ENCODE measurements at places on chromosomes 2 and 18. TPM values are rescaled to one million over a fixed set of nuclear protein-coding genes. Genes with fewer than 3 reads are reported as not detected.

DNA sequence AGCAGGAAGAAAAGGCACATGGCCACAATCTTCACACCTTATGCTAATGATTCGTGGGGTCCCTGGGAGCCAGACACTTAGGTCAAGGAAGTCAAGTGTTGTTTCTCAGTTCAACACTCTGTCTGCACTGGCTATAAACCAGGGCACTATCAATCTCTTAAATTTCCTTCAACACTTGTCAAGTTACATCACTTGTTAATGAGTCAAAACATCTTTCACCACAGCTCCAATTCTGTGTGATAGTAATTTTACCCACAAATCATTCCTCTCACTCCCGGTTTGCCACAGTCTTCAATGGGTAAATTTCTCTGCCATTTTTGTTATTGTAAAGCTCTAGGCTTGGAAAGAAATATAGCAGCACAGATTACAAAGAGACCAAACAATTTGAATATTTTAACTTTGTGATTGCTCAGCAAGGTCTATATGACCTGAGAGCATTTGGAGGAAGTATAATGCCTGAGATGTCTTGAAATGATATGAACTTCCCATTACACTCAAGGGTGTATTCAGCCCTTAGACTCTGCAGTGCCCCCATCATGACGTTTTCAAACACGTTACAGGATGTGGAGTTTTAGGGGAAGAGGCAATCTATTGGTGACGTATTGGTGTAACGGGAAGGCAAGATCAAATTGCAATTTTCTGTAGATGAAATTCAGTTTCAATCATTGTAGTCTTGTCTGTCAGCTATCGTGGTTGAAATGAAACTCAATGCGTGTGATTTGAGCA, 78.7 kb downstream of the ICOS start:
- H3K36me3 ChIP-seq = no peaks in the 10 kb centered on the region
- H3K27me3 ChIP-seq = no peaks in the 10 kb centered on the region
- H3K4me1 ChIP-seq = peaks cover 6% of the 10 kb centered on the region
- H3K27ac ChIP-seq = no peak overlapping the region

FBXO15 gene
- total RNA-seq = not detected

DNA sequence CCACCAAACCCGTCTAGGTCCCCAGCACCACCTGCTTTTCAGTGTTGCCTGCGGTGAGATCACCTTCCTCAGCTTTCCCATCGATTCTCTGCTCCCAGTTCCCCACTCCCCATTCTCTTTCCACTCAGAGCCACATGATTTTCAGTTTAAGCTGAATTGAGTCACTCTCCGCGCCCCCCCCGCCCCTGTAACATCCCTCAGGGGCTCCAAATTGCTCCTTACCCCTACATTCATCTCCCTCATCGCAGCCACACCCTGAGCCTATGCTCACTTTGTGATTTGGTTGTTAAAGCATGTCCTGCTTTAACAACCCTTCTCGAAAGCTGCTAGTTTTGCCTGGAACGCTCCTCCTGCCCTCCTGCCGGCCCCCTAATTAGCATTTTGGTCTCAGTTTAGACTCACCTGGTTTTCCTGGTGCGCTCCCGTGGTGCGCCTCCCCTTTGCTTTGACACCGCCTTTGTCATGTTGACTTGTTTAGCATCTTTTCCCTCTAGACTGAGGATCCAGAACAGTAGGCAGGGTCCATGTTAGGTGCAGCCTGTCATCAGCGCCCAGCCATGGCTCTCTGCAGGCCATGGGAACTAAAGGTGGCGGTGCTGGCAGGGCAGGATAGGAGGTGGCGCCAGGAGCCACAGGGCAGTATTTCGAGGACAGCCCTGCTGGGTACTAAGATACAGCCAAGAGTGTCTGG, 60.8 kb downstream of the ST3GAL5 start:
- no peaks in the 10 kb centered on the region for H3K27me3 ChIP-seq
- peaks cover 6% of the 10 kb centered on the region for H3K4me1 ChIP-seq
- DNase-seq = no peak
- H3K36me3 ChIP-seq = no peaks in the 10 kb centered on the region

GRCh38 chr18:15165048-15165447, 417.1 kb downstream of the ANKRD30B start:
- no peak overlapping the region for H3K27ac ChIP-seq
- DNase-seq = no peak
- H3K27me3 ChIP-seq = no peaks in the 10 kb centered on the region
- H3K4me3 ChIP-seq = no peak overlapping the region
- no peaks in the 10 kb centered on the region for H3K4me1 ChIP-seq

- no peak for DNase-seq
- H3K36me3 ChIP-seq = no peaks in the 10 kb centered on the region
- no peak overlapping the region for H3K27ac ChIP-seq
- H3K27me3 ChIP-seq = no peaks in the 10 kb centered on the region
- H3K4me1 ChIP-seq = peaks cover 6% of the 10 kb centered on the region
Observed at GRCh38 chr2:54728669-54729120, 5.2 kb downstream of the EML6 start.

KCNG3 gene
- not detected for total RNA-seq

ROCK2 gene
- 85.8 TPM for total RNA-seq
